Fibroblast of lung (primary cell): ENCODE measurements at places on chromosomes 3 and 15.

GRCh38 chr15:78533331-78533730 lies 6.9 kb upstream of the PSMA4 start:
- DNase-seq: no peak

DNA sequence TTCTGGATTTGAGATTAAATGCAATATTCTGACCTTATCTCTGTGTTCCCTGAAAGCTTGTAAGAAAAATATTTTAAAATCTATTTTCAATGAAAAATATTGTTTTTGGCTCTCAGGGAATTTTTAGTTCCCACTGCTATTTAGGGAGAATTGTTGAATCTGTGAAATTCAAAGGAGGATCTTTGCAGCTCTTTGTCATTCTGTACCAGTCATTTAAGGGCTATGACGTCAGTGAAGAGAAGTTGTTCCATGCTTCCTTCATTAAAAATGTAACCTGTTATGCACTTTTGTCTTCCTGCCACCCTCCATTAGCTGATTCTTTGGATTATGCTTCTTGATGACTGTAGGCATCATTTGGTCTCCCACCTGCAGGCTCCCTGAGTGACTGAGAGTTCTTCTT lies 427.8 kb upstream of the C2CD4B start:
- no peak for DNase-seq

DNA sequence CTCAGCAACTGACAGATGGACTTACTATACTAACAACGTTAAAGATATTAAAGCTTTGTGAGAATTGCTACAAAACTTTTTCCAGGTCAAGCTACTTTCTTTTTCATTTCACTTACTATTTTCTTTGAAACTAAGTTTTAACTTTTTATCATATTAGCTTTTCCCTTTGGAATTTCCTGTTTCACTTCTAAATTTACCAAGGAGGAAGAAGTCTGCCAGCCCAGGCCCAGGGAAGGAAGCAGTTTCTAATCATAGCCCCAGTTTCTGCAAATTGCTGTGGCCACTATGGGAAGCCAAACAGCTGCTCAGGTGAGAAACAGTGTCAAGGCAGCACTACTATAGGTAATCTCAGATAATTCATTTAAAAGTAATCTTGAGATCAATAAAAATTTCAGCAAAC lies 18.4 kb downstream of the CYFIP1 start:
- DNase-seq: peak; percentile 22

DNA sequence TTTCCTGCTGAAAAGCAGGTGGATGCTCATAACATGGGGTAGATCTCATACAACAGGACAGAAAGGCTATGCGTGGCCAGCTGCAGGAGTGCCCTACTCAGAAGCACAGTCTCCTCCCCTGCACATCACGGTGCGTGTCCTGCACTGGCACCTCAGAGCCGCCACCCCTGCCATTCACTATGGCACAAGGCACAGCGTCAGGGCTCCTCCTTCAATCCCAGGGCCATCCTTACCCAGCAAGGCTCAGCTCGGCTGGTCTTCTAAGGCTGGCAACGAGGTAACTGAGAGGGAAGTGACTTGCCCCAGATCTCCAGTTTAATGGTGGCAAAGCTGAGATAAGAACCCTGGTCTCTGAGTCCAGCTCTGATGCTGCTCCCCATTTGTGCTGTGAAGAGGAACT lies 97.1 kb downstream of the CPN2 start:
- no peak for DNase-seq

- no peak for DNase-seq
These were observed 43.2 kb downstream of the SLC6A20 start for GRCh38 chr3:45753095-45753494.

DNA sequence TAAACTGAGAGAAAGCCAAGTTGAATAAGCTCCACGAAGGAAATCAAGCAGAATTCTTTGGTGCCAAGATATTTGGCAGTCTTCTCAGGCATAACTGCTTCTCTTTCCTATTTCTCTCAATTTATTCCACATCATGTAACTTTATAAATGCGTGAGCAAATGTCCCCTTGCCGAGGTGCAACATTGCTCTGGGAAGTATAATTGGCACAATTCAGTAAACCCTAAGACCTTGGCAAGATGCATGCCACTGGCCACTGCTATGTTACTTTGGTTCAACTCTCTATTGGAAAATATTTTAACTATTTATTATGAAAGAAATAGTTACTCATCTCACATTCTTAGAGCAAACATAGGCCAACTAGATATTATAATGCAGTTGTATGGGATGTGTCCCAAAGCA lies 170.2 kb downstream of the SUCNR1 start:
- no peak for DNase-seq

GRCh38 chr3:156657862-156658731 lies 16.3 kb upstream of the TIPARP start:
- no peak for DNase-seq

GRCh38 chr3:73203101-73203500 lies 141.6 kb downstream of the EBLN2 start:
- no peak for DNase-seq

GRCh38 chr3:146196789-146197188 lies 35.8 kb upstream of the PLOD2 start:
- DNase-seq: no peak

DNA sequence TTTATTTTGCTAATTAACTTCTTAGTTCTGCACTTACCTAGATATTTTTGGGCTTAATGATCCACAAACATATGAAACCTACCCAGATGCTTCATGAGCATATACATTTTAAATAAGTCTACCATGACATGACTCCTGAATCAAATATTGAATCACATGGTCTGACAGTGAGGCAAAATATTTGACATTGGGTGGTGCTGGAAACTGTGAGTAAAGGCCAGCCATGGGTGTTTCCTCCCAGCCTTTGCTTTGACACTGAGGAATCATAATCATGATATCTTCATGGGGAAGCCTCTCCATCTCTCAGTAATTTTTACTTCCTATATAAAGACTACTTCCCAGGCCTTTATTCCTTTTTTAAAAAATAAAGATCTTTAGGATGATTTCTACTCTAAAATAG lies 22.8 kb upstream of the SSR3 start:
- DNase-seq: no peak

DNA sequence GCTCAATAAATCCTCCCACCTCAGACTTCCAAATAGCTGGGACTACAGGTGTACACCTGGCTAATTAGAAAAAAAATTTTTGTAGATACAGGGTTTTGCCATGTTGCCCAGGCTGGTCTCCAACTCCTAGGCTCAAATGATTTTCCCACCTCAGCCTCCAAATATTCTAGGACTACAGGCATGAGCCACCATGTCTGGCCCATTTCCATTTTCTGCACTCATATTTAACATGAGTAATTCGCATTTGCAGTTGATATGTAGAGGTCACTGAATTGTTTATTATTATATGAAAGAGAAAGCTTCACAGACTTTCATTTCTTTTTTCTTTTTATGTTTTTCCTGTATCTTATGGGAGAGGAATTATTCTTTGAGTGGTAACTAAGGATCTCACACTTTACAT lies 492.7 kb downstream of the CNTN3 start:
- no peak for DNase-seq

DNA sequence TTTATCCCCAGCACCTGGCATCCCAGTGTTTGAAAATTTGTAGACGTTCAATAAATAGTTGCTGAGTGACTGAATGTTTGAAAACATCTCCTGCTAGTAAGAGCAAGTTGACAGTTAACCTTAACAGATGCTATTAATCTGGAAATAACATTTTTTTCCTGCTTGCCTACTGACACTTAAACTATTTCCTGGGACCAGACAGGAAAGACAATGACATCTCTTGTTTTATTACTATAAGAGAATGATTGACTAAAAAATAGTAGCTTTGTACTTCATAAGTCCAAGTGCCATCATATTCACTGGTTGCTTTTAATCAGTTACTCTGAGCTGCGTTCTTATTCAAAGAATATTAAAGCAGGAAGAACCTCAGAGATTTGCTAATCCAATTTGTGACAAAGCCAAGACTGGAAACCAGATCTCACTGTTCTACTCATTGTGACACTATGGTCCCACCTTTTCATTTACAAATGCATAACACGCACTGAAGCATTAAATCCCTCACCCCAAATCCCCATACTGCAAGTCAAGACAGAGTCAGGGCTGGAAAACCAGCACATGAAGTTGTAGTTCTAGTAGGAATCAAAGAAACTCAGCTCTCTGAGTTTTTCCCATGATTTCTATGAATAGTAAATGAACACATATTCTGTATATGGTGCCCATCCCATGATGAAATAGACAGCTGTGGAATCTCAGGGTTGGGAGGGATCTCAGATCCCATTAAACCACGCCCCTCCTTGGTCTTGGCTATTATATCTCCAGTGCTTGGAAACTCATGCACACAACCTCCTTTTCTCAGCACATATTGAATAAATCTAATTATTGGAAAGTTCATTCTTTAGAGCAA lies 212.7 kb upstream of the P2RY1 start:
- no peak for DNase-seq
